Sigmoid colon (tissue), 7 donors: ENCODE measurements at places on chromosomes 2 and 18.

- no peak for DNase-seq
- H3K27me3 ChIP-seq: no peaks in the 10 kb centered on the region
- peaks cover 5% of the 10 kb centered on the region for H3K36me3 ChIP-seq
- H3K4me3 ChIP-seq: no peak overlapping the region
- H3K4me1 ChIP-seq: no peaks in the 10 kb centered on the region
- no peak overlapping the region for H3K27ac ChIP-seq
Measured at GRCh38 chr18:22961156-22961555, 28.0 kb downstream of the RBBP8 start.

- no peaks in the 10 kb centered on the region for H3K36me3 ChIP-seq
- no peaks in the 10 kb centered on the region for H3K4me1 ChIP-seq
- DNase-seq: no peak
- H3K27ac ChIP-seq: no peak overlapping the region
- H3K4me3 ChIP-seq: no peak overlapping the region
Measured at GRCh38 chr2:236008006-236008405, 160.2 kb downstream of the GBX2 start.

DNA sequence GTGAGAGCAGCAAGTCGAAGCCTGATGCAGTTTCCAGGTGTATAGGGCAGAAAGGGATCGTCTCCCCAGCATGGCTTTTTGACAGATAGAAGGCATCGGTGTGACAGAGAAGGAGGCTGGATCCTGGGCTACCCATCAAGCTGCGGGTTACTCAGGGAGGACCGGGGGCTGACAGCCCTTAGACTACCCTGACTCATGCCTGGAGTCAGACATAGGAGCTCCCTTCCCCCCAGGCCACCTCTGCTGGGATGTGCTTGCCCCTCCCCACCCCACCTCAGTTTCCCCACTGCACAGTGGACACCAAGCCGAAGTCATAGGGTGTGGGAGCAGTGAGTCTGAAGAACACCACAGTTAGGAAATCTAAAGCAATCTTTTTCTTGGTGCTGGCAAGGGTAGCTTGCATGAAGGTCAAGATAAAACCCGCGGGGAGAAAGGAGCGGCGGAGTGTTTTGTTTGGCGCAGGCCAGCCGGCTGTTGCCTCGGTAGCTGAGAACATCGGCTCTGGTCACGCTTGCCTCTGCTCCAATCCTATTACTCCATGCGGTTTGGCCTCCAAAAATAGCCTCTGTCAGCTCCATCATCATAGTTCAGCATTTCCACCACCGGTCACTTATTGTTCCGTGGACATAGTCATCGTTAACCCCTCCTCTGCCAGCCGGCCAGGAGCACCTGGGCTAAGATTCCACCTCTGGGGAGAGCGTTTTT is 169.2 kb upstream of the GLI2 start:
- H3K27ac ChIP-seq: no peak overlapping the region
- peak; percentile 74 for DNase-seq
- H3K4me3 ChIP-seq: no peak overlapping the region
- no peaks in the 10 kb centered on the region for H3K27me3 ChIP-seq
- no peaks in the 10 kb centered on the region for H3K36me3 ChIP-seq
- no peaks in the 10 kb centered on the region for H3K4me1 ChIP-seq

DNA sequence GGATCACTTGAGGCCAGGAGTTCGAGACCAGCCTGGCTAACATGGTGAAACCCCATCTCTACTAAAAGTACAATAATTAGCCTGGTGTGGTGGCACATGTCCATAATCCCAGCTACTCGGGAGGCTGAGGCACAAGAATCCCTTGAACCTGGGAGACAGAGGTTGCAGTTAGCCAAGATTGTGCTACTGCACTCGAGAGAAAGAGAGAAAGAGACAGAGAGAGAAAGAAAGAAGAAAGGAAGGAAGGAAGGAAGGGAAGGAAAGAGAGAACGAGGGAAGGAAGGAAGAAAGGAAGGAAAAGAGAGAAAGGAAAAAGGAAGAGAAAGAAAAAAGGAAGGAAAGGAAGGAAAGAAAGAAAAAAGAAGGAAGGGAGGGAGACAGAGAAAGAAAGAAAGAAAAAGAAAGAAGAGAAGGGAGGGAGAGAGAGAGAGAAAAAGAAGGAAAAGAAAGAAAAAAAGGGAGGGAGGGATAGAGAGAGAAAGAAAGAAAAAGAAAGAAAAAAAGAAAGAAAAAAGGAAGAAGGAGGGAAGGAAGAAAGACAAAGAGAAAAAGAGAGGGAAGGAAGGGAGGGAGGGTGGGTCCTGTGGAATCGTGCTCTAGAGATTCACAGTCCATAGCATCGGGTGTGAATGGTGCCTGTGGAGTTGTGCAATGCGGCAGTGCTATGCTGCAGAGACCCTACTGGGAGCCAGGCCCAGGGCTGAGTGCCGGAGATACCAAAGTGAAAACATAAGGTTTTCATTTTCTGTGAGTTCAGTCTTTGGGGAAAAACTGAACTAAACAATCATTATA is 4.6 kb upstream of the SDC1 start:
- H3K4me1 ChIP-seq: no peaks in the 10 kb centered on the region
- H3K27me3 ChIP-seq: no peaks in the 10 kb centered on the region
- no peak overlapping the region for H3K4me3 ChIP-seq
- no peak for DNase-seq

GRCh38 chr18:58396966-58397365 is 231.9 kb downstream of the ALPK2 start:
- DNase-seq: no peak
- H3K27me3 ChIP-seq: no peaks in the 10 kb centered on the region
- H3K4me1 ChIP-seq: peaks cover 27% of the 10 kb centered on the region
- no peak overlapping the region for H3K4me3 ChIP-seq
